ENCODE measurements at places on chromosomes 7 and 10.

DNA sequence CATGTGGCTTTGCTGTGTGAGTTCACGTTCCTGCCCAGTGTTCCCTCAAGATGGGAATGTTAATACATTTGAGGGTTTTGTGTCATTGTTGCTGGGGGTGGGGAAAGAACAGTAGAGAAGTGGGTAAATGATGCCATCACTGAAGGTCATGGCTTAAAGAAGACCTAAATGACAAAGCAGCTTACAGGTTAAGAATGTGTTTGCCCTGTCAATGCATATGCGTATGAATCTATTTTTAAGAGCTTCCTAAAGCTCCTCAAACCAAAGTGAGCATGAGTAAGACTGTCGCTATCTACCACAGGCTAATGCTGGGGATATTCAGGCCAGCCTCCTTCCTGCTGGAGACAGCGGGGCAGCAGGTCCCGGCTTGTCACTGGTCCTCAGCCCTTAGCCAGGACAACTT lies 162.9 kb downstream of the CREB5 start:
- DNase-seq = no peak

DNA sequence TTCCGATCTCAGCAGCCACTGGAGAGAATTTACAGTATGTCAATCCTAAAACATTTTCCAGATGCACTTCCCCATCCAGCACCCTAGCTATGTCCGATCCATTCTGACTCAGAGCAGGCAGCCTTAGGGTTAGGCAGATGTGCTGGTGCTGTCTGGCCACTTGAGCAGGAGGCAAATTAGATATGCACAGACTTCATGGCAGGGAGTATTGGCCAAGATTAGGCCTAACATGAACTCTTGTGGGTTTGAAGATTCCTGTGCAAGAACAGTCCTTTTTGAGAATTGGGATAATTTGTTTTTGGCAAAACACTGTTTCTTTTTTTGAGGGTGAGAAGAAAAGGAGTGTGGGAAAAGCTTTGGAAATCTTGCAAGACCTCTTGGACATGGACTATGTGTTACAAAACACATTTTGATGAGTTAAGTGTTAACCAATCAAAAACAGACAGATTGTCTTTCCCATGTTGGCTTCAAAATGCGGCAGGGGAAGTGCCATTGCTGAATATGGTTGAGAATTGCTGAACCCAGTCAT lies 218.6 kb upstream of the INHBA start:
- DNase-seq = no peak

GRCh38 chr10:123096452-123096851 lies 39.3 kb upstream of the HMX3 start:
- DNase-seq = no peak

GRCh38 chr10:89502549-89502948 lies 32.8 kb downstream of the SLC16A12 start:
- no peak for DNase-seq

DNA sequence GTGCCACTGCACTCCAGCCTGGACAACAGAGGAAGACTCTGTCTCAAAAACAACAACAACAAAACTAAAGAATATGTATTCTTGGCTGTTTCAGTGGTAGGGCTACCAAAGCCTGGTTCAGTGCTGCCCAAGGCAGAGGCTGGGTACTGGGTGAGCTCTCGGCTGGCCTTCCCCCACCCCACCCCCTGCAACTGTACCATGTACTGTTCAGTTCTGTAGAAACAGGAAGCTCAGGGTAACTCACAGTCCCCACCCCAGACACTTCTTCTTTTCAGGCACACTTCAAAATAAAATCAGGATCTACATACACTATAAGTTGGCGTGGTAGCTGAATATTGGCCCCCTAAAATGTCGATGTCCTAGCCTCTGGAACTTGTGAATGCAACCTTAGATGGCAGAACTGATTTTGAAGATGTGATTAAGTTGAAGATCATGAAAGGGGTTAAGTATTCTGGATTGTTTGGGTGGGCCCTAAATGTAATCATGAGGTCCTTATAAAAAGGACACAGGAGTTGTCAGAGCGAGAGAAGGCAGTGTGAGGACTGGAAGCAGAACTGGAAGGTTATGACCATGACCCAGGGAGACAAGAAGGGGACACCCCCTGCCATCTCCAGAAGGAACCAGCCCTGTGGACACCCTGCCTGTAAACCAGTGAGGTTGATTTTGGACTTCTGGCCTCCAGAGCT lies 31.2 kb downstream of the TBXAS1 start:
- no peak for DNase-seq

DNA sequence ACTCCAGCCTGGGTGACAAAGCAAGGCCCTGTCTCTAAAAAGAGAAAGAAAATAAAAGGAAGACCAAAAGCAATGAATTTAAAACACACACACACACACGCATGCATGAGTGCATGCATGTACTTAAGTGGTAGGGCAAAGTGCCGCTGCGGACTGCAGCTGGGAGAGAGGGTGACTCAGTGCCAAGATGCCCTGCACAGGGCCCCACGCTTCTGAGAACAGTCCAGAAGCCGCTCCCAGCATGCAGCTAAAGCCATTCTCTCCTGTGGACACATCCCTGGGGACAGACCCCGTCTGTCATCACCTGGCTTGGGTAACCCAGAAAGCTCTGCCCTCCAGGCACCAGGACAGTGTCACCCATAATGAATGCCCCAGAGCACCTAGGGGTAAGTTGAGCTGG lies 61.0 kb upstream of the MYL10 start:
- DNase-seq = no peak

GRCh38 chr7:87330316-87330715 lies 15.1 kb upstream of the CROT start:
- DNase-seq = no peak
